CD4-positive, alpha-beta T cell treated with Interleukin-10 for 1 hour (primary cell): ENCODE measurements at places on chromosomes 6 and 20.

- DNase-seq = no peak
Observed at GRCh38 chr20:4944518-4945313, 56.6 kb downstream of the SLC23A2 start.

- no peak for DNase-seq
Observed at GRCh38 chr6:34982424-34982852, 93.4 kb downstream of the ANKS1A start.

- DNase-seq = no peak
Observed at GRCh38 chr6:31920811-31921210, 6.7 kb upstream of the C2 start.

GRCh38 chr6:108228416-108228815, 32.4 kb downstream of the SNX3 start:
- no peak for DNase-seq

DNA sequence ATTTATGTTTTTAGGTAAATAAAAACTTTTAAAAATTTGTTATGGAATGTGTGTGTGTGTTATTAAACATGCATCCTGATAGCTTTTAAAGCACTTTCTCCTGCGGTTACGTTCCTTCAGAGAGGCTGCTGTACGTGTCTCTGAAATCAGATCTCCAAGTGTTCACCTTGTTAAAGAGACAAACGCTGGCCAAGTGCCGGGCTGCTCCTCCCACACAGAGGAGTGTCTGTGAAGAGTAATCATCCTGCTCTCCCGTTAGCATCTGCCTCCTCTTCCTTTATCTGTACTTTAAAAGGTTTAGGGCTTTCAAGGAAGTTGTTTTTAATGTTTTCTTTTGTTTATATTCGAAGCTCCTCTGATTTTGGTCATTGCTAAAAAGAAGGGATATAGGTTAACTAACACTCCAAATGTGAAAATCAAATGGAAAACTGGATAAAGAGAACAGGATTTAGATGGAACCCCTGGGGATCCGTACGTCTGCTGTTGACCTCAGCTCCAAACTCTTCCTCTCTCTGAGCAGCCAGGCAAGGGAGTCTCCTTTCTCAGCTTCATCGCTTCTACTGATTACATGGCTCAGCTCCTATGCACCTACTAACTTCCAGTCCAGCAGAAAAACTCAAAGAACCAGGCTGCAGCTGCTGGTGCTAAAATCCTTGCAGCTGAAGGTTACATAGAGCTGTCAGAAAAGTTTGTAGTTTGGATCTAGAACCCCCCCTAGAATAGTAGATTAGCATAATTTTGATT, 20.0 kb downstream of the IRF4 start:
- no peak for DNase-seq

GRCh38 chr6:20467437-20467836, 65.8 kb downstream of the E2F3 start:
- no peak for DNase-seq

- no peak for DNase-seq
Observed at GRCh38 chr6:112040956-112041355, 12.9 kb upstream of the CCN6 start.

- peak; percentile 2 for DNase-seq
Observed at GRCh38 chr6:148509800-148510581, 167.4 kb downstream of the SASH1 start.
